NB4 (cell line): ENCODE measurements at places on chromosomes 16 and 17.

GRCh38 chr16:78102122-78102660 is 2.7 kb downstream of the WWOX start:
- no peak for DNase-seq

GRCh38 chr16:73610605-73611156 is 562.8 kb upstream of the ZFHX3 start:
- no peak for DNase-seq

GRCh38 chr16:19436540-19436939 is 18.9 kb downstream of the TMC5 start:
- DNase-seq: no peak

DNA sequence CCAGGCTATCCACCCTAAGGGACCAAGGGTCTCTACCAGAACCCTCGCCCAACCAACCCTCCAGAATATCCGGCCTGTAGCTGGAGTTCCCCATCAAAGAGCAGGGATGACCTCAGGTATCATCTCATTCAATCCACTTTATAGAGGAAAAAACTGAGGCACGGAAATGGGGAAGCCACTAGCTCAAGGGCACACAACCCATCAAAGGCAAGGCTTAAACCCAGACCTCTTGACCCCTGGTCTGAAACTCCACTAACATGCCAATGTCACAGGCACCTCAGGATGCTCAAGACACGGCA is 1.6 kb downstream of the TBC1D10B start:
- DNase-seq: no peak

DNA sequence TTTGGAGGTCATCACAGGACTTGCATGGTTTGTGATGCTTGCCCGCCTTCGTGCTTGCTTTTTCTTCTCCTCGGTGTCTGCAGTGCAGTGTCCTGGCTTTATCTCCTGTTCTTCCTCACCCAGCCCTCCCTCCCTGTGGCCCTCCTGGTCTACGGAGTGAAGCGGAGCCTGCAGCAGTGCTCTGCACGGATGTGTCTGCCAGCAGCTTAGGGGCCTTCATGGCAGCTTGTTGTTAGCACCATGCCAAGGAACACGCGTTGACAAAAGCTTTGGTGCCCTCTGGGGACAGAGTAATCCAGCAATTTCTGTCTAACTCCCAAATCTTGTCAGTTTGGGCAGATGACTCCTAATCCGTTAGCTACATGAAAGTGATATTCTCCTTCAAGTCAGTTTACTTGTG is 9.9 kb downstream of the DHODH start:
- DNase-seq: no peak

GRCh38 chr17:44766409-44767038 is 7.7 kb downstream of the ADAM11 start:
- no peak for DNase-seq

DNA sequence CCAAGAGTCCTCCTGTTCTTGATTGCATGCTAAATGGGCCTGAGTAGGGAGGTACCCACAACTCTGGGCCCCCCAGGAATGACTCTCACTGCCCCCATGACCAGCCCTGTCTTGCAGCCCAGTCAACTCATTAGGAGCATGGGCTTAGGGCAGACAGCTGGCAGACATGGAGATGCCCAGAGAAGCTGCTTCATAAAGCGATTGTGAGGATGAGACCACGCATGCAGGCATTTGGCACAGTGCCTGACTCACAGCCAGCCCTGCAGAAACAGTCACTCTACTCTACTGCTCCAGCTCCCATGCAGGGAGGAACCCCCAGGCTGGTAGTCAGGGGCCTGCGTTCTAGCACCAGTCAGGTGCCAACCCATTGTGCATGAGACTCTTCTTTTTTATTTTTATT is 8.4 kb upstream of the C16orf82 start:
- DNase-seq: no peak

DNA sequence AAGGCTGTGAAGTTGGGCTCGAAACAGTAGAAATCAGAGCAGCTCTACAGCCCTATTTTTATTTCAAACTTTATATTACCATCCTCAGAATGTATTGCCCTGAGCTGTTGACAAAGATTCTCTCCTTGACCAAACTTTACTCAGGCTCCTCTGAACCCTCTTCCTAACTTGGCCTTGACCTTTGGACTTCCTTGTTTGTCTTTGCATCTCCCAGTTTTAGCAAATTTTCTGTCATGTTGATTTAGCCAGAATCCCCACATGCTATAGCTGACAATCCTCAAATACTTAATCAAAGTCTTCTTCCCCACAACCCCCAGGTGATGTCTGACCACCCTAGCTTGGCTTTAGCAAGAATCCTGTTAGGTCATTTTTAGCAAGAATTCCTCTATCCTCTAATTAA is 87.4 kb upstream of the GRIN2A start:
- no peak for DNase-seq

GRCh38 chr17:79572136-79572925 is 38.5 kb downstream of the RBFOX3 start:
- no peak for DNase-seq
